ENCODE measurements at places on chromosomes 6 and 20. TPM values are rescaled to one million over a fixed set of nuclear protein-coding genes. Genes with fewer than 3 reads are reported as not detected.

- no peak for DNase-seq
Observed at GRCh38 chr6:56076033-56076432, 171.3 kb downstream of the COL21A1 start.

- DNase-seq, result no peak
Observed at GRCh38 chr20:5127859-5128424, 1.1 kb downstream of the CDS2 start.

GRCh38 chr20:40506537-40506939, 182.5 kb downstream of the MAFB start:
- no peak for DNase-seq

- DNase-seq, result no peak
Observed at GRCh38 chr6:39063526-39063925, 14.9 kb downstream of the GLP1R start.

- no peak for DNase-seq
Observed at GRCh38 chr20:11716239-11716944, 201.3 kb upstream of the BTBD3 start.

GRCh38 chr6:110334423-110335180, 23.5 kb downstream of the METTL24 start:
- no peak for DNase-seq

SAMD5 gene
- 28.9 TPM for total RNA-seq

PTCRA gene
- total RNA-seq, result not detected

DNA sequence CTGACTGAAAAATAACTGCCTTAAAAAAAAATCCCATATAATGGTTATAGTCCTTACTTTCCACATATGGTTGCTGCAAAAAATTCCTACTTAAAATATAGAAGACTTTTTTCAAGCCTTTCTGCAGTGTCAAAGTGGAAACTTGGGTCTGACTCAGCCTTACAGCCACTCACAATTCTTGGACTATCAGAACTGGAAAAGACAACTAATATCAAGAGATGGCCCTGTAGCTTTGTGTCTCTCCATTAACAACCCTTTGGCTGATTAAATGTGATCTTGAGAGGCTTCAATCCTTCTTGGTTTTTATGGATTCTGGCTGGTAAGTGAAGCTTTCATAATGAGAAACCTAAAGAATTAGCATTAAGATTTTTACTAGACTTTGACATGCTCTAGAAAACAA, 307.8 kb downstream of the RNGTT start:
- DNase-seq, result no peak
